NCI-H2171 (cell line): ENCODE measurements at places on chromosomes 1 and 21.

GRCh38 chr1:155529109-155529508 is 33.5 kb downstream of the ASH1L start:
- no peak for DNase-seq

GRCh38 chr1:10639775-10640578 is 156.5 kb downstream of the CASZ1 start:
- DNase-seq = peak; percentile 86

DNA sequence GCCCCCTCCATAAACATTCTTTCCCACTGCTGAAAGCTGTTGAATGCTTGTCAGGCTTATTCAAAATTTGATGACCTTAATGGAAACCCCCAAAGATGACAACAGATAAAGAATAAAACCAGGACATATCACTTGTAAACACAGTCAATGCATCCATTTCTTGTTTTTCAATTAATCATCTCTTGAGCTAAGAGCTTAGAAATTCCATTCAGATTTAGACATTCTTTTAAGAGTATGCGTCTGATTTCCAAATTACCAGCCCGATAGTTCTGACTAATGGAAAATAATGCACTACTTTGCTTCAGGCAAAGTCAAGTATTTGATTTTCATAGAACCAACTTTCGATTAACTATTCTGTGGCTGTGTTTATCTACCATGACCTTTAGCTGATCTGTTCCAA is 100.6 kb upstream of the RUNX1 start:
- no peak for DNase-seq

GRCh38 chr1:17292299-17293160 is 15.5 kb upstream of the PADI4 start:
- DNase-seq = no peak

DNA sequence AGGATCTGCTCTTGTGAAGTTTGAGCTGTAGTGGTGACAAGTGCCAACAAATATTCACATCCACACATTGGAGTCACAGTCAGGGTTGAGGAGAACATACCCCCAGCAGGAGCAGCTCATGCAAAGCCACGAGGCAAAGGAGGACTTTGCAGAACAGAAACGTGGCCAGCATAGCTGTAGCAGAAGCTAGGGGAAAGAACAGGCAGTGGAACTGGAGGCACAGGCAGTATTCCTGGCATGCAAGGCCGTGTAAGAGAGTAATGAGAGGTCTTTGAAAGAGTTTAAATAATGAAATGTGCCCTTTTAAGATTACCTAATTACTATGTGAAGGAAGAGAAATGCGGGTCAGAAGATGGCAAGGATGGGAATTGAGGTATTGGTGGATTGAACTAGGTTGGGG is 40.9 kb upstream of the IKBKE start:
- no peak for DNase-seq

DNA sequence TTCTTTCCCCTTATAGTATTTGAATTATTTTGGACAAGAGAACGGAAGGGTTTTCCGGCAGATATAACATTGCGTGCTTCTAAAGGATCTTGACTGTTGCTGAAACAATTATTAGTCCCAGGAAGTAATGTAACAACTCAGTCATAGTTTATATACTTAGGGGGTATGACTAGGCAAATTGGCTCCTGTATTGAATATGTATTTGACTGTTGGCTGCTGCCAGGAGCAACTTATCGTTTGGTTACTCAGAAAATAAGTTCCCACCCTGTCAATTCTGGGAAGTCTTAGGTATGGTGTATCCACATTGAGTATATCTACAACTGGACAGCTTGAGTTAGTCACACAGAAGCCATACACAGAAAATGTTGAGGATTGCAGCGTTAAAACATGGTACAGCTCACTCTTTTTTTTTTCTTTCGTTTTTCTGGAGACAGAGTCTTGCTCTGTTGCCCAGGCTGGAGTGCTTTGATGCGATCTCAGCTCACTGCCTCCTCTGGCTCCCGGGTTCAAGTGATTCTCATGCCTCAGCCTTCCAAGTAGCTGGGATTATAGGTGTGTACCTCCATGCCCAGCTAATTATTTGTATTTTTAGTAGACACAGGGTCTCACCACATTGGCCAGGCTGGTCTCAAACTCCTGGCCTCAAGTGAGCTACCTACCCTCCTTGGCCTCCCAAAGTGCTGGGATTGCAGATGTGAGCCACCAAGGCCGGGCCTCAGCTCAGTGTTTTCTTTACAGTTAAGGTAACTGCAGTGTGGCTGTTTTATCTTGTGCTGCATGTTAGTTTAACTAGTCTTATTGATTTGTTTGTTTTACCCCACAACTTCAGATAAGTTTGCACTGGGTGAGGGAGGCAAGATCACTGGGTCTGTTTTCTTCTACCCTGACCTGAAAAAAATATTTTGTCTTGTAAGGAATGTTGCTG is 10.2 kb downstream of the SMAP2 start:
- no peak for DNase-seq

DNA sequence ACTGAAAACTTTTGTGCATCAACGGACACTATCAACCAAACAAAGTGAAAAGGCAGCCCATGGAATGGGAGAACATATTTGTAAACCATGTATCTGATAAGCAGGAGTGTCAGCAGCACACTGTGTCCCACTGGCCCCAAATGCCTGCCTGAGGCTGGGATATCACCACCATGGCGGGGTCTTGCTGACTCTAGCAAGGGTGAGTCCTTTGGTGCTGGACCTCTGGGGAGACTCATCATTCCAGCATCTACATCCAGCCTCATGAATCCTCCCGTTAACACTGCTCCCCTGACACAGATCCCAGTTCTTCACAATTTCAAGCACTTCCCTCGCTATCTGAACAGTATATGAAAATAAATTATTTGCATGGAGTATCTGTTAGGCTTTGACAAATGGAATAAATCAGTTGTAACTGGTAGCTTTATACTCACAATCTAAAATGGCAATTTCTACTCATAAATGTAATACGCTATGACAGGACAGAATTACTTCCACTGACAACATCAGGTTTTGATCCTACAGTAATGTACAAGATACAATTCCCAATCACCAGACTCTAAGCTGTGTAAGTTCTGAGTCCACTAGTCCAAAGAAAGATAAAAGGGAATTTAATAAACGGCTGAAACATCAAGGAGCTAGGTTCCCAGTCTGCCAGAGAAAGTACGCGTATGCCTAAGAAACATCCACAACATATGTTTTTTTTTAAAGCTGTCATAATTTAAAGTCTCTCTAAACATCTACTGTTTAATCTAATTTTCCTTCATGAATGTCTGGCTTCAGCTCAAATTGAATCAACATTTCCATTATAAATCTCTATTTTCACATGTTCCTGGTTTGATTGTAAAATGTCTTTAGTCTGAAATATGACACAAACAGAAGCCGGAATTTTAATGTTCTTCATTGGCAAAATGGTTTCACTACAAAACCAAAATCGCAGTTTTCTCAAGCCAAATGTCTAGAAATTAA is 95.1 kb downstream of the SIPA1L2 start:
- DNase-seq = no peak

DNA sequence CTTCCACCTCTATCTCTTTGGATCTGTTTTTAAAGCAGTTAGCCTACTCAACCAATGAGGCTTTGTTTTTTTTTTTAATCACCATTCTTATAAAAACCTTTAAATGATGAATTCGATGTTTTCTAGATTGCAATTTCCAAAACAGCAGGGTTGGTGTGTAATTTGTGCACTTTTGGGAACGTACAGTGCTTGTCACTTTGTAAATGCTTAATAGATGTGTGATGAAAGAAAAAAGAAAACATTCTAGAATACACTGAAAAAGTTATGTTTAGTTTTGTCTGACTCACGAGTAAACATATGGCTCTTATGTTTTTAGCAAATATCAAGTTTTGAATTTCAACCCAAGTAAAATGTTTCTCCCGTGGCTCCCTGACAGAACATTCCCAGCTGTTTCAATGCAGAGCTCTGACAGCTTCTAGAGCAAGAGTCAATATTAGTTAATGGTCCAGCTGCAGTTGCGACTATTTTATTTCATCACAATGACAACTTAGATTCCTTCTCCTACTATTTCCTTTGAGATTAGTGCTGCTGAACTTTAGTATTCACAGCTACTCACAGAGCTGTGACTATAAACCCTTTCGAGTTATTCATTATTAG is 362.5 kb upstream of the ADAMTS5 start:
- no peak for DNase-seq

GRCh38 chr1:86990826-86991225 is 76.4 kb downstream of the HS2ST1 start:
- peak; percentile 54 for DNase-seq
